Stimulated activated CD4-positive, alpha-beta T cell treated with anti-CD3 and anti-CD28 coated beads, Interleukin-1b, Interleukin-23, amount 100 ng/mL, for 1 hour (primary cell): ENCODE measurements at places on chromosomes 7 and 10.

DNA sequence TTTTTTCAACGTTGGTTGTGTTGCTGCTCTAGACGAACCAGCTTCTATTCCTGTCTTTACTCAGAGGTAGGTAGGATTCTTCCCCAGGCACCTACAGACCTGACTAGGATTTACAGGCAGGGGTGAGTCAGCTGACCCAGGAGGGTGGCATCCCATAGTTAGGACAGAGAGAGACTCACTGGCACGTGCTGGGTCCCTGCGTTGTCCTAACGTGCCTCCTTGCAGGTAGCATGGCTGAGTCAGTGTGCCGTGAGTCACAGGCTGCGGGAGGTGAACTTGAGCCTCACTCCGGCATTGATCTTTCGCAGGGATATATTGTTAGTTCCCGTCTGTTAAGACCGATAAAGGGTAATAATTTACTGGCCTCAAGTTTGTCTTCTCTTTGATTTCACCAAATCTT is 96.5 kb downstream of the PFKFB3 start:
- no peak for DNase-seq

DNA sequence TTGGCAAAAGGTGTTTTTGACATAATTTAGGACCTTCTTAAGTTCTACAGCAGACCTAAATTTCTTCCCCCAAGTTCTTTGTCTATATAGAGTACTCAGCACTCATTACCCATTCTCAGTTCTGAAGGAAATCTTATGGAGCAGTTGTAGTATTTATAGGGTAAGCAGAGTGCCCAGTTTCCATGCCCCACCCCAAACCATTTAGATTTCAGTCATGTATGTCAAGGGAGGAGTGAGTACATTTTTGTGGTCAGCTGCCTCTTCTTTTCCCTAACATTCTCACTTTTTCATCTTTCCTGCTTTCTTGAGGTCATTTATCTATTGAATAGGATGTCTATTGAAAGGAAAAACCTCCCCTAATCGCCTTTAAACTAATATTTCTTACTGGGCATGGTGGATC is 83.3 kb downstream of the KAT6B start:
- DNase-seq = no peak

GRCh38 chr7:35691827-35692307 is 3.1 kb downstream of the HERPUD2 start:
- no peak for DNase-seq

DNA sequence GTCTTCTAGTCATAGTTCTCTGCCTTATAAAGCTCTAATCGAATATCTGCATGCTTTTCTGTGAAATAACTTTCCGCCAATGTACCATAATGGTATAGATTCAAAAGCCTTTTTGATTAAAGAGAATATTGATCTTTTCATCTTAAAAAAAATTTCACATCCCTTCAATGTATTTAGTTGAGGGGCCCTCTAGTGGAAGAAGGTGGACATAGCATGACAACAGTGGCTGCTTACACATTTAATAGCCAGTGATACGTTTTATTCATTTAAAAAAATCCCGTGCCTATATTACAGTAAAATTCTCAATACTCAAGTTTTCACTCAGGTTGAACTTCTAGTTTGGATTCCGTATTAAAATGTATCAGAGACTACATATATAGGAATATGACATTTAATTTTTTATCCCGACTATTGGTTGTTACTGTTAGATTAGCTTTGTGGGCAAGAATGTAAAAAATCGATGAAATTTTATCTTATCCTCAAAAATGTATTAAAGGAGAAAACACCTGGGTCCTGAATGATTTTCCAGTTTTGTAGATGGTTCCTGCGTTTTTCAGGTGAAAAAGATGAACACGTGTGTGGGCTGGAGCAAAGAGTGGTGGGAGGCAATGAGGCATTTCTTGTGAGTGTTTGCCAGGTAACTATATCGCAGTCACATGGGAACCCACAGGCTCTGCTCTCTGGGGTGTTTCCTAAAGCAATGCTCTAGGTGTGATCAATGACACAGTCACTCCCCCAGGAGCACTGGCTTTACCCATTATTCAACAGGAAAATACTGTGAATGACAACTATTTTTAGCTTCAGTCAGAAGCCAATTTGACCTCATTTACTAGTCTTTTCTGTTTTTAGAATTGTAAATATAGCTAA is 24.1 kb upstream of the PNLIP start:
- DNase-seq = no peak

GRCh38 chr7:114412548-114412947 is 2.1 kb upstream of the FOXP2 start:
- DNase-seq = no peak

DNA sequence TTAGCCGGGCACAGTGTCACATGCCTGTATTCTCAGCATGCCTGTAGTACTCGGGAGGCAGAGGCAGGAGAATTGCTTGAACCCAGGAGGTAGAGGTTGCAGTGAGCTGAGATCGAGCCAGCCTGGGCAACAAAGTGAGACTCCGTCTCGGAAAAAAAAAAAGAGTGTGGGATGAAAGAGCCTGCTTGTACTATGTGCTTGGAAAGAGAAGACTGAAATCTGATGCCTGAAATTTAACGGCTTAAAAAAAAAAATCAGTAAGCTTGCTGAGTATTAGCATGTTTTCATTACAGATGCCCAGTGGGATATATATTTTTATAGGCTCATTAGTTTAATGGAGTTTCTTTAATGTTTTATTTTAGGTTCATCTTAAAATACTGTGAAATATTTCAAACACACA is 4.2 kb downstream of the NT5C2 start:
- DNase-seq = no peak

GRCh38 chr7:89761173-89761572 is 393.1 kb upstream of the STEAP1 start:
- DNase-seq = no peak

GRCh38 chr10:95454356-95454755 is 106.8 kb downstream of the SORBS1 start:
- DNase-seq = no peak

DNA sequence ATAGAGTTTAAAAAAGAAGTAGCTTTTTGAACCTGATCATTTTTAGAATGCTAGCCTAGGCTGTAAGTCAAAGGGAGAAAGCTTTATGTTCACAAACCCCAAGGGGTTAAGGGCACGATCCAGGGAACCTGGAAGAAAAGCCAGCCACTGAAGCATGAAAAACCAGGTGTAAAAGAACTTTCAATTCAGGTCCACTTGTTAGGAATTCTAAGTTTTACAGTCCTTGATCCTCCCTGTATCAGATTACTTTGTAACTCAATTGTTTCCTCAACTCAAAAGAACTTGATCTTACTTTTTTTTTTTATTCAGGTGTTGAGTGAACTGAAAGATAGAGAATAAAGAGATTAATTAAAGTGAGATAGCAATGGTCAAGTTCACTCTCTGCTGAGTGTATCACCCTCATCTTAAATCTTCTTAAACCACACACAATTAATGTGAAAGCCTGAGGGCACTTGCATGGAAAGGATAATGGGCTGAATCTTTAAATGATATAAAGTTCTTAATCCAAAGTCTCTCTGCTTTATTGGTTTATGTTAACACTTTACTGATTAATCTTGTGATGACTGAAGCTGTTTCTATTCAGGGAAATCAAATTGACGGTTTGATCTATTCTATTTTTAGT is 672.2 kb upstream of the LRRN3 start:
- DNase-seq = no peak

- DNase-seq = no peak
These were observed 657 bp upstream of the TMEM178B start for GRCh38 chr7:141073173-141073640.

GRCh38 chr10:6070660-6071059 is 8.5 kb upstream of the IL2RA start:
- no peak for DNase-seq

DNA sequence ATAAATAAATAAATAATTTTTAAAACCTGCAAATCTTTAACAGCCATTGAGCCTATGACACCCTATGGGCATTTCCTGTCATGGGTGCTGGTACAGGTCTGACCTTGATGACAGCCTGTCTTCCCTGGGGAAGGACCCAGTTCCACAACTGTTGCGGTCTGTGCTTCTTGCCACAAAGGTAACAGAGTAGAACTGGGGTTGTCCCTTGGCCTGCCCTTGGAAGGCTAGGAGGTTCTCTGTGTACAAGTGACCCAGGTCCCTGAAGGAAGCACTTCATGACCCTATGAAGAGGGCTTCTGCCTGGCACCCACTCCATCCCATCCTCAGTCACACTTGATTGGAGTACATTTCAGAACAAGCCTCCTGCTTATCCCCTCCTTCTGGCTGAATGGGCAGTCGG is 66.9 kb downstream of the OGDH start:
- DNase-seq = no peak

- no peak for DNase-seq
These were observed 204.1 kb upstream of the NFE2L3 start for GRCh38 chr7:25947669-25948516.
